8988T (cell line): ENCODE measurements at places on chromosomes 13 and 19.

- DNase-seq = no peak
Measured at GRCh38 chr19:12187625-12188024, 24.7 kb downstream of the ZNF136 start.

GRCh38 chr19:8148410-8149260 is 757 bp downstream of the FBN3 start:
- DNase-seq = no peak

- no peak for DNase-seq
Measured at GRCh38 chr19:17766543-17767131, 15.4 kb downstream of the FCHO1 start.

GRCh38 chr13:90696656-90697055 is 650.8 kb upstream of the MIR17HG start:
- no peak for DNase-seq

DNA sequence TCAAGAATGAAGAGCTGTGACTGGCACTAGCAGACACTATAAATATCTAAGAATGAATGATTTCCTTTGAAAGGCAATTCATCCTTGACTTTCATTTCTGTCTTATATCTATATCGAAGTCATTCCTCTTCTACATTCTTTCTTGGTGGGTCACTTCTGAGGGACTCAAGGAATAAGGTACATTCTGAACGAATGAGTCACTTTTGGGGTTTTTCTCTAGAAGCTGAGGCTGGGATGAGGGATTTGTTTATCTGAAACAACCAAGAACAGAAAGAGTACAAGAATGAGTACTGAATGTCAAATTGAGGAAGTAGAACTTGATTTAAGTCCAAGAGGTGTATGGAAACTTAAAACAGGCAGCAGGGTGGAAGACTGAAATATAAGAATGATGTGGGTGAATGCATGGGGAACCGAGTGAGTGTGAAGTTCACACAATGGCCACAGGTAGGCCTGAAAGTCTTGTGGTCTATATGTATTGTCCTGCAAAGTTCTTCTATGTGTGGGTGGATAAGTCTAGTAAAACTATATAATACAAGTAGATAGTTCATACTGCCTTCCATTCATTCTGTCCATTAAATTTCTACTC is 343.9 kb downstream of the OXGR1 start:
- DNase-seq = no peak

GRCh38 chr19:41535029-41535622 is 40.8 kb upstream of the CEACAM21 start:
- no peak for DNase-seq
